ENCODE measurements at places on chromosomes 2 and 18.

- no peak for DNase-seq
These were observed 225.7 kb upstream of the FANCL start for GRCh38 chr2:58466804-58467203.

- no peak for DNase-seq
These were observed 443.9 kb downstream of the PID1 start for GRCh38 chr2:228827056-228827700.

DNA sequence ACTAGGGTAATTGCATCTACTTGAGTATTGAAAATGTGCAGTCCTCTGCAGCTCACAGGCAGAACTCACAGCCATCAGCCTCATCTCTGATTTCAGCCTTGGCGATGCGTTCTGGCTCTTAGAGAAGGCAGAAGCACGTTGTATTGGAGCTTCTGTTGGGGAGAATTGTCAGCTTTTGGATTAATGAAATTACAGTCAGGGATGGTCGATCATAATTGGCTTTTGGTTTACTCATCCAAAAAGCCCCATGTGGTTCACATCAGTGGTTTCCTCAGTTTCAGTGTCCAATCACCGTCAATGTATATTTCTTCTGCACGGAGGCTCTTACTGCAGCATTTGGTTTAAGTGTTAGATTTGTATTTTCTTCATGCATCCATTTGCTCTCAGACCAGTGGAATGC is 218.5 kb upstream of the SOX11 start:
- no peak for DNase-seq

DNA sequence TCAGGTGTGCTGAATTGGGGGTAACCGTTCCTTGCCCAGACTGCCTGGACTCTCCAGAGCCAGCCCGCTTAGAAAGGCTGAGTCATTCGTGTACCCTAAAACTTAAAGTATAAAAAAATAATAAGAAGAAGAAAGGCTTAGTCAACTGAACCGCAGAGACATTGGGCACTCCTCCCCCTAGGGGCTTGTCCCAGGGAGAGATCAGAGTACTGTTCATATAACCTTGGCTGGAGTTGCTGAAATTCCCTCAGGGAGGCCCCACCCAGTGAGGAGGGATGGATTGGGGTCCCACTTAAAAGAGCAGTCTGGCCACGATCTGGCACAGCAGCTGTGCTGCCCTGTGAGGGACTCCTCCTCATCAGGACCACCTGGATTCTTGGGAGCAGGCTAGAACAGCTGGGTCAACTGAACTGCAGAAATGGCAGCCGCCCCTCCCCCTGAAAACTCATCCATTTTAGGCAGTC is 37.2 kb downstream of the ANKRD12 start:
- DNase-seq: no peak

DNA sequence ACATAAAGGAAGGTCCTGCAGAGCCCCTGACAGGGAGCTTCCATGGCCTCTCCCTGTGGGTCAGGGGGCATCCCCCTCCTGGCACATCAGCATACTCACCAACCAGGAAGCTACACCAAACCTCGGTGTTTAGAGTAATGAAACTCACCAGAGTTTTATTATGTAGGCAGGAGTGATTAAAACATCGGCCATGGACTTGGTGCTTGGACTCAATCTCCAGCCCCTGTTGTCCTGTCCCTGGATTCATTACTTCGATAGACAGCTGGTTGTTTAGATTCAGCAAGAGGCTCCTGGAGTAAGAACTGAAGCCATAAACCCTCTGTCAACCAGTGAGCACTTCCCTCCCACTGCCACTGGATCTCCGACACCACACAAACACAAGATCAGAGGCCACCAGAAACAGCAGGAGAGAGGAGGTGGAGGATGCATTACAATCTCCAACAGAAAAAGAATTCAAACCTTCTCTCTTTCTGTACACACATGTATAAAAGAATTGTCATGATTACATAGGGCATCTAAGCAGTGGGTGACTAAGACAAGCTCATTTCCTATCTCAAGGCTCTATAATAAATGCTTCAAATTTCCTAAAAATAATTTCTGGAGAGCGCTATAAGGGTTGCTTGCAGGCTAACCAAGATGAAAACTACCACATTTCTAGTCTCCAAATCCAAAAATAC is 27.2 kb downstream of the TBC1D8 start:
- DNase-seq: no peak

DNA sequence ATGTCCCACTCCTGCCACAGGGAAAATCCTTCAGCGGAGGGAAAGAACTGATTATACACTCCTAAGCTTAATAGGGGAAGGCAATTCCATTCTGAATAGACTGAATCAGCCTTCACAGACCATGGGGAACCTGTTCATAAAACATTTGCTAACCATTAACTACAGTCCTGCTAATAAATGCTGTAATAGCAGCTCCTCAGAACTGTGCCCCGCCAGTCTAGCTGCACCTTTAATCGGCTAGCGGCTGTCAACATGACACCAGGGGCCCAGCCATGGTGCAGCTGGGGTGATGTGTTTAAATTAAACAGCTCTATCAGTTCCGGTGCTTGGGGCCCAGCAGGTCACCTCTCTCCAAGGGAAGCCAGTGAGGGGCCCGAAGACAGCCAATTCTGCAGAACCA is 77.8 kb downstream of the GALNT14 start:
- no peak for DNase-seq

DNA sequence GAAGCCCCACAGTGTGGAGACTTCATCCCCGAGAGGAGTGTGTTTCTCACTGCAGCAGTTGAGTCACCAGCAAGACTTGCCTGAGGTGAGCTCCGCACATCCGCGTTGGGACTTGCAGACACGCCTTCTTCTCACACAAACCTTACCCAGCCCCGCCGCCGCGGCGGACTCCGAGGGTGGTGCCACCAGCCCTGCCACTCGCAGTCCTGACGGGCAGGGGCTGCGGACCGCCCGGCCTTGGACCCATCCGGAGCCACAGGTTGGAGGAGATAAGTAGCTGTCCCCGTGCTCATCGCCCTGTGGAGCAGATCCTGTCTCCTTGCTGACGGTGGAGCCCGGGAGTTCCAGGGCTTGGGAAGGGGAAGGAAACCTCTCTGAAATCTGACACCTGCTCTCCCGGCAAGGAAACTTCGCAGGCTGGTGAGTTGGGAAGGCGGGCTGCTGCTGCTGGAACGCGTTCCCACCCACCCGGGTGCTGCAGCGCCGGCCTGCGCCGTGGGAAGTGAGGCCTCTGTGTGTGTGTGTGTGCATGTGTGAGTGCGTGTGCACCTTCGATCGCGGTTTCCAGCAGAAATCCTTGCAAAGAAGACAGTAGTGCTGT is at the start of gene RAB27B:
TSS of gene RAB27B (plus strand) at position 197 of the 601 bp plus-strand sequence. CDS start 49,109 bp downstream, outside the sequence.
- DNase-seq: peak; percentile 64

- DNase-seq: no peak
These were observed 841.8 kb downstream of the SLC4A3 start for GRCh38 chr2:220469201-220469600.

All from CD4-positive, alpha-beta T cell treated with Interleukin-4 for 1 hour (primary cell).